Calu3 (cell line): ENCODE measurements at places on chromosomes 11 and 22. TPM values are rescaled to one million over a fixed set of nuclear protein-coding genes. Genes with fewer than 3 reads are reported as not detected.

TSSK2 gene
- total RNA-seq: not detected in 2 replicates

AIFM3 gene
- total RNA-seq: 3.1 and 4.2 TPM in 2 replicates

DNA sequence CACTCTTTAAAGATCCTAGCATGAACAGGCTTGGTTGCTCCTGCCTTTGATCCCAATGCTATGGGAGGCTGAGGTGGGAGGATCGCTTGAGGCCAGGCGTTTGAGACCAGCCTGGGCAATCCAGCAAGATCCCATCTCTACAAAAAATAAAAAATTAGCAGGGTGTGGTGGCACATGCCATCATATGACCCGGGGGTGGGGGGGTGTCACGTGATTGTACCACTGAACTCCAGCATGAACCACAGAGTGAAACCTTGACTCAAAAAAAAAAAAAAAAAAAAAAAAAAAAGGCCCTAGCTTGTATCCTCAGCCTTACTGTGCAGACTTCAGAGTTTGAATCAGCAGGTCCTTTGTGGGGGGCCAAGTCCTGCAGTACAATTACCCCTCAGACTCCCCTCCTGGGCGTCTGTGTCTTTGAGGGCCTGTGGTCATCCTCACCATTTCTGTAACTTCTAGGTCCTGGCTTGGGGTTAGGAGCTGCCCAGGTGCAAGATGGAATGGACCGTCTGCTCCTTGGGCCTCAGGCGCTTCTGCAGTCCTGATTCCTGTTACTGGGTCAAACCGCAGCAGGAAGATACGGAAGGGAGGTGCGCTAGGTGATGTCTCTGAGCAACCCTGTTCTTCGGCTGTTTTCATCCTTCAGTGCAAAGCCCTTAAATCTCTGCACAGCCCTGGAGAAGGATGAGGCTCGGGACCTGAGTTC lies 208.1 kb downstream of the CTTN start:
- no peak for DNase-seq

GRCh38 chr11:72668629-72669347 lies 5.4 kb downstream of the PDE2A start:
- no peak for DNase-seq

DNA sequence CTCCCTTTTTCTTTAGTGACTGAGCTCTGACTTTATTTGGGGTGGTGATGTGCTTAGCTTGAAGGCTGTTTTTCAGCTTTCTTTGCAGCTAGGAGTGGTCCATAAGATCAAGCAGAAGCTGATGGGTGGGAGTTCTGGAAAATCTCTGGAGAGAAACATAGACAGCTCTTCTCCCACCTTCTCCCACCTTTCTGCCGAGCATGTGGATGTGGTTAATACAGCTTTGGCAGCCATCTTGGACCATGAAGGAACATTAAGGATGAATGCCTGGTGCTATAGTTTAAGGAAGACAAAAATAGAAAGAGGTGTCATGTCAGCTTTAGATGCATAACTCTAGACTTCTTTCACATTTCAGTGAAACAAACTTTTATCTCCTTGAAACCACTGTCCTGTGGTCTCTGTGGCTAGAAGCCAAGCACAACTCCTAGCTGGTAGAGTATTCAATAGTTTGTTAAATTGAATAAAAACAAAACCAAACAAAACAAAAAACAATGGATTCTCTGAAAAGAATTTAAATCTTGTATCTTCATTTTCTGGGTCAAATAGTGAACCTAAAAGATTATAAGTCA lies 203.6 kb upstream of the SESN3 start:
- no peak for DNase-seq
